Stimulated activated CD4-positive, alpha-beta T cell treated with anti-CD3 and anti-CD28 coated beads, Interleukin-2, amount 100 ng/mL, for 4 hours (primary cell): ENCODE measurements at places on chromosomes 1 and 21.
A peak's percentile ranks its signal among the peaks of the same experiment; 100 is the strongest.

DNA sequence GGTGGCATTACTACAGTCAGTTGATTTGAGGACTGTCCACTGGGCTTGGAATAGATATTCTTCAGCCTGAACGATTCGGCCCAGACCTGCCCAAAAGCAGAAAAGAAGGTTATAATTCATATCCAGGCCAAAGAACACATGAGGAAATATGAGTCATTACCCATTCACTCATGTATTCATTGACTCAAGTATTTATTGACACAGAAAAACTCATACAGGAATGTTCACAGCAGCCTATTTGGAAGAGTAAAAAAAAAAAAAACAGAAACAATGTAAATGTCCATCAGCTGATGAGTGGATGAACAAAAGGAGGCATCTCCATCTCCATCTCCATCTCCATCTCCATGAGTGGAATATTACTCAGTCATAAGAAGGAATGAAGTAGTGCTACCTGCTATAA is 15.9 kb downstream of the ZMYND12 start:
- DNase-seq = no peak

DNA sequence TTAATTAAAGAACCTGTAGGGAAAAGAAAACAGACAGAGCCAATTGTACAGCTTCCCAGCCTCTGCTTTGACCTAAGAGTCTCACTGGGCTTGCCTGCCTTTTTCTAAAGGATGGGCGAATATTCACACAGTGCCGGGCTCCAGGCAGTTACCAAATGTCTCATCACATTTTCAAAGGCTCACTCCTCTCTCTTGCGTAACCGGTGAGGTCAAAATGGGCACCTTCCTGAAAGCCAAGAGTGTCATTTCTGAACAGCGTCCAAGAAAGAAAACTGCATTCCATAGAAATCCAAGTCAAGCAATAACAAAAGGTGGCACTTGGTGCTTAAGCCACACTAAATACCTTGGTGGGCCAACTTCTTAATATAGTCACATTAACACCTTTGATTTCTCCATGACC is 710 bp upstream of the PALMD start:
- DNase-seq = no peak

GRCh38 chr1:116466810-116467557 is 93.9 kb downstream of the ATP1A1 start:
- no peak for DNase-seq

DNA sequence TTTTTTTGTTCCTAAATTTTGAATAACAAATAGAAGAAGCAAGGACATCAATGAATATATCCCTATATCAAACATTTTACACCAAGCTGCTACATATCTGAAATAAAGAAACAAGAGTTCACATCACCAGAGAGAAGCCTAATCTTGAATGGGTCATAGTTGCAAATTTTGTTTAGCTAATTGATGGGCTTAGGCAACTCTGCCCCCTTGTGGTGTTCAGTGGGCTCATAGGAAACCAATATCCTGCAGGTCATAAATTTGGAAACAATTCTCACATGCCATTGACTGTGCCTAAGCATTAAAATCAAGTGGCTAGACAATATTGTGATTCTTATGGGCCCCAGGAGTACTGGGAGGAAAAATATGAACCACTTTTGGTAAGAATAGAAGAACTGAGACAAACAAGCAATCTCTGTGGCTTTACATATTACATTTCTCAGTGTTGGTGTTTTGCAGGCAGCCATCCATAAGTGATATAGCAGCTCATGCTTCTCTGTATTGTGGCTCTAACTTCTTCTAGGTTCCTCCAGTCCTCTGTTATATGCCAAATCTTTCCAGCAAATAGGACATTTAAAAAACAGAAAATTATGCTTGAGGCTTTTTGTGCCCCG is 1262.8 kb upstream of the PRMT6 start:
- DNase-seq = no peak

GRCh38 chr1:75423616-75424015 is 187.3 kb downstream of the SLC44A5 start:
- DNase-seq = no peak

- peak; percentile 30 for DNase-seq
Observed at GRCh38 chr1:28775121-28775942, 36.6 kb upstream of the OPRD1 start.

DNA sequence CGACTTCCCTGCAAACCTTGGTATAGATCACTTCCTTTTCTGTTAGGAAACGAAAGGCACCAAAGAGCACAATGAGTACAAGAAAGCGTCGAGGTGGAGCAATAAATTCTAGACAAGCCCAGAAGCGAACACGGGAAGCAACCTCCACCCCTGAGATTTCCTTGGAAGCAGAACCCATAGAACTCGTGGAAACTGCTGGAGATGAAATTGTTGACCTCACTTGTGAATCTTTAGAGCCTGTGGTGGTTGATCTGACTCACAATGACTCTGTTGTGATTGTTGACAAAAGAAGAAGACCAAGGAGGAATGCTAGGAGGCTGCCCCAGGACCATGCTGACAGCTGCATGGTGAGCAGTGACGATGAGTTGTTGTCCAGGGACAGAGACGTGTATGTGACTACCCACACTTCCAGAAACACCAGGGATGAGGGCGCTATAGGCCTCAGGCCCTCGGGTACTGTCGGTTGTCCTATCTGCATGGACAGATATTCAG is 18.5 kb downstream of the FAM89A start:
- no peak for DNase-seq

- no peak for DNase-seq
Observed at GRCh38 chr1:19262047-19262446, 10.4 kb downstream of the MRTO4 start.

DNA sequence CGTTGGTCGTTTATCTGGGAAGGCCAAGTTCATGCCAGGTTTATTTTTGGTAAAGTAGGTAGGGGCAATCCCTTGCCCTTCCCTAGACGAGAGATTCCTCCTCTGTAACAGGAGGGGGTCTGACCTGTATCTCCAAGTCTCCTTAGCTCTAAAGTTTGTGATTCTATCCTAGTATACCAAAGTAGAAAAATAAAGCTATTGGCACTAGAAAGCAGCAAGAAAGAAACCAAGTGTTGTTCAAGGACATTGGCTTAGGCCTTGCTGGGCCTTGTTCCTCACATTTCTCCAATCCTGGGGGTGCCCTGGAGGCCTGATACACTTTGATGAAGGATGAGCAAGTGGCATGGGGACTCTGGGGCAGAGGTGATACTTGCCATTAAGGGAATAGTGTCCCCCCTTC is 814 bp downstream of the MTARC2 start:
- no peak for DNase-seq

- no peak for DNase-seq
Observed at GRCh38 chr1:223022641-223023473, 120.2 kb downstream of the TLR5 start.

DNA sequence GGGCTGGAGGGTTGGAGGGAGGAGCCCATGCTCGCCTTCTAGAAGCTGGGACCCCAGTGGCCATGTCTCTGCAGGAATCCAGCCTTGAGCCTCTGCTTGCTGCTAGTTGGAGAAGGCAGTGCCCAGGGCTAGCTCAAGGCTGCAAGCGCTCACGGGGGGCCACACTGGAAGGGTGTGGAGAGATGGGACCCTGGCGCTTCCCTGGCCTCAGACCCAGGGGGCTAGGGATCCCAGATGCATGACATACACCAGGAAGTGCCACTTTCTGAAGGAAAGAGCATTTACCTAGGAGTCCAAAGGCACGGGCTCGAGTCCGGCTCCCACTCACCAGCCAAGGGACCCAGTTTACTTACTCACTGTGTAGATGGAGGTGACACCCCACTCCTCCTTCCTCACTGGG is 32.6 kb downstream of the NENF start:
- no peak for DNase-seq

- no peak for DNase-seq
Observed at GRCh38 chr1:115300087-115300876, 37.8 kb downstream of the NGF start.

- no peak for DNase-seq
Observed at GRCh38 chr1:85184245-85184644, 16.6 kb downstream of the SYDE2 start.

DNA sequence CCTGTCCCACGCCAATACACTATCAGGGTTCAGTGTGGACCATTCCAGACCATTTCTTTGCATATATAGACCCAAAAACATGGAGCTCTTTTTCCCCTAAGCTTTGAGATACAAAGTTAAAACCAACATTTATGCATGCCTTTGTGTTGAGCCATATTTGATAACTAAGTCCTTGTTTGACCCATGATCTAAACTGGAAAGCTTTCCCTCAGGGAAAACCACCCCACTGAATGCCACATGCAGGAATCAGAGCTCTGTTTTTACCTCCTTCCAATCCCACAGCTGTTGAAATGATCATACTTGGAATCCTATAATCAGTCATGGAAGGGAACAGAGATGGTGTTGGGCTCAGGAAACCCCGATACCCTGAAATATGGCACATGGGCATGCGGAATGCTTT is 14.8 kb upstream of the SLC45A1 start:
- DNase-seq = no peak

DNA sequence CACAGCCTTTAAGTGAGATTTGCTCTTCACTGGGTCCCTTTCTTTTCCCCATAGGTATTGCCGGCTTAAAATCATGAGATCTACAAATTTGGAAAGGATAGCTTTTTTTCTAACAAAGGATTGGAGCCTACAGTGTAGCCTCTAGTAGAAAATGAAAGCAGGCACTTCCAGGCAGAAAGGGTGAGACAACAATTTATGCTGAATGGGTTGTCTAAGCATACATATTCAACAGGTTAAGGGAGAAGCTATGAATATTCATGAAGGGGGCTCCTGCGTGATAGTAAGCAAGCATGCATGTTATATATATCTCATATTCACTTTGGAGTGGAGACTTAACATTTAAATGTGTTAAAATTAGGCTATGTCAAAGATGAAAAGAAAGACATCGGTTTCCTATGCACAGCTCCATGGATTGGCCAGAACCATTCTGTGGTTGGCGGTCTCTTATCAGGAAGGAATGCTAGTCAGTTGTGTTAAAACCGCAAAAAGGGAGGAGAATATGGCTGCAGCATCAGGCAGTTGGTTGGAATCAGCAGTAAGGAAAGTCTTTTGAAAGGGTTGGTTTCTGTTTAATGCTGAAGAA is 66.0 kb downstream of the VCAM1 start:
- DNase-seq = no peak

GRCh38 chr1:217472915-217473314 is 158.0 kb downstream of the GPATCH2 start:
- DNase-seq = no peak

- DNase-seq = no peak
Observed at GRCh38 chr1:193062698-193063463, 3.5 kb downstream of the RO60 start.

DNA sequence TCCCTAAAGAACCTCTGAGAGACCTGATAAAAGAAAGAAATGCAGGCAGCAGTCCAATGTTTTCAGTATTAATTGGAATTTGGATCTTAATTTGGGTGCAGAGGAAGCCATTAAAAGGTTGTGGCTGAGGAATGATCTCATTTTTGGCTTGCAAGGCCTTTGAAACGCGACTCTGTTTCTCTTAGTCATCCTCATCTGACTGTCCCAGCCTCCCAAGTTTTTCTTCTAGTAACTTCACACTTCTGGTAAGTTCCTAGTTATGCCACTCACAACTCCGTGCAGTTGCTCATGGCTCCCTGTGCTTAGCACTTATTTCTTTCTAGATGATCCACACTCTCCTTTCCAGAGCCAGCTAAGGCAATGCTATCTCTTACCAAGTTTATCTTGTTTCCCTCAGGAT is 147.4 kb upstream of the USP24 start:
- DNase-seq = no peak

DNA sequence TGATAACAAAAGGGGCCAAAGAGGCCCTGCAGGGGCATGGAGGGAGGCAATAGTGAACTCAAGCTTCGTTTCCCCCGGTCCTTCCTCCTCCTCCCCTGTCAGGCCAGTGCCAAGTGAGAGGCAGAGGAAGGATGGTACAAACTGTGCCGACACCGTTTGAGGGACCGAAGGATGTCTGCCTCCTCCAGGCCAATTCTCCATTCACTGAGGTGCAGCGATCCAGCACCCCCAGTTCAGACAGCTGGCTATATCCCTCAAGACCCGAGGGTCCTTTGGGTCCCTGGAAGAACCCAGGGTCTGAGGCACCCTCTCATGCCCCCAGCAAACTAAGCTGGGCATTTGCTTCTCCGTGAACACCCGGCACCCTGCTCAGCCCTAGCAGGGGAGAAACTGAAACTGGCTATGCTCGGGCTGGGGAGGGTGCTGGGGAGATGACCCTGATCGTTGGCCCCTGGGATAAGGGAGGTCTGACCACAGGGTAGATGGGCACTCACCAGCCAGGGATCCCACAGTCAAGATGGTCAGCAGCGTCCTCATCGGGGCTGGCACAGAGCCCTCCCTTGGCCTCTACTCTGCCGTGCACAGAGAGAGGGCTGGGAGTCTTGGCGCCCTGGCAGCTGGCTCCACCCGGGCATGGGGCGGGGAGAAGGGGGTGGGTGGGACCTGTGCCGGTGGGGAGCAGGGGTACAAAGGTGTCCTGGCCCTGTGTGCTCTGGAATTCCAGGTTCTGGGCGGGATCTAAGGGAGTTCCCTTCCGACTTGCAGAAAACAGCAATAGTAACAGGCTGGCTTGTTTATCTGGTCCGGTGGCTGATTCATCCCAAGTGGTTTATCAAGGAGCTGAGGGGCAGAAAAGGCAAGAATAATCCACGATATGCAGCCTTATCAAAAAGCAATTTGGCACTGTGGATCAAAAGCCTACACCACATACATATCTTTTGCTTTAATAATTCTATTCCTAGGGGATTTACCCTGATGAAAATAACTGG is at the start of gene IL22RA1:
TSS of gene IL22RA1 (minus strand) at position 595 of the 989 bp plus-strand sequence. CDS start at position 537, 58 bp downstream.
- DNase-seq = no peak

GRCh38 chr1:230753191-230753585 is 6.0 kb downstream of the CAPN9 start:
- no peak for DNase-seq

DNA sequence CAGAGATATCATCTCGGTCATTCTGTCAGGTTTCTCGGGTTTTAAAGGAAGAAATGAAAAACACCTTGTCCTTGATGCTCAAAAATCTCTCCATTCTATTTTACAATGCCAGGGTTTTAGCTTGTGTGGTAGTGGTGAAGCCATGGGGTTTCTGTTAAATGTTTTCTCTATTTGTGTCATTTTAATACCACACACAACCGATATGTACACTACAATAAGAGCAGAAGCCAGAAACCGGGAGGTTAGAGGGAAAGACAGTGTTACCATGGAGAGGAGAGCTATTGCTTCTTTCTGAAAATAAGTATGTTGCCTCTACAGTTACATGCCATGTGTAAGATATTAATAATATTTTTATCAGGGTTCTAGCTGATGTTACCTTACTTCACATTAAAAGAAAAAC is 2.8 kb downstream of the SLC35D1 start:
- no peak for DNase-seq
